NCI-H526 treated with DMSO at 0.1 percent for 48 hours (cell line): ENCODE measurements at places on chromosomes 1 and 21.

DNA sequence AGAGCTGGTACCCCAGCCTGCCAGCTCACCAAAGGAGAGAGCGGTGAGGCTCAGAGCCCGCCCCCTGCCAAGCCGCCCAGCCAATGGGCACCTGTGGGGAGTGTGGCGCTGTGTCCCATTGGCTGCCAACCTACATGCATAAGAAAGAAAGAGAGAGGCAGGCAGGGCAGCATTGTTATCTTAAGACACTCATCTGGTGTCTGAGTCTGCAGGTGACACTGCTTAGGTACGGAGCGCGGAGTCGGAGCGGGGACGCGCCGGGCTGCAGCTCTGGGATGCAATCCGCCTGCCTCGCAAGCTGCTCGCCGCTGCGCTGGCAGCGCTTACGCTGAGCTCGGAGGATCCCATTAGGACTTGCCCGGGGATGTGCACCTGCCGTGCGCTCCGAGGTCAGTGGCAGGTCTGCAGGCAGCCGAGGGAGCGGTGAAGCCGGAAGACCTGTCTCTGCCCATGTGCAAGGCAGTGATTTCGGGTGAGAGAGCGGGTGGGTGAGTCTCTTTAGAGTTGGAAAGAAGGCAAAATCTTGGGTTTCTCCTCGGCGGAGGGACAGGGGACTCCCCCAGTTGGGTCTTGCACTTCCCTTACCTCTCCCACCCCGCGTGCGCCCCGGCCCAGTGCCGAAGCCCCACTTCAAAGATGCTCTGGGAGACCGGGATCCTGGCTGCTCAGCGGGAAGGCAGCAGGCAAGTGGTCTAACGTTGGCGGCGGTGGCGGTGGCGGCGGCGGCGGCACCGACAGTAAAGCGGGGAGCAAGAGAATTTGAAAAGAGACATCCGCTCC is at the start of gene BRINP2:
BRINP2 (plus strand) TSS at position 203 of the 780 bp plus-strand sequence. CDS start 58,919 bp downstream, outside the sequence.
- DNase-seq = peak; percentile 98

DNA sequence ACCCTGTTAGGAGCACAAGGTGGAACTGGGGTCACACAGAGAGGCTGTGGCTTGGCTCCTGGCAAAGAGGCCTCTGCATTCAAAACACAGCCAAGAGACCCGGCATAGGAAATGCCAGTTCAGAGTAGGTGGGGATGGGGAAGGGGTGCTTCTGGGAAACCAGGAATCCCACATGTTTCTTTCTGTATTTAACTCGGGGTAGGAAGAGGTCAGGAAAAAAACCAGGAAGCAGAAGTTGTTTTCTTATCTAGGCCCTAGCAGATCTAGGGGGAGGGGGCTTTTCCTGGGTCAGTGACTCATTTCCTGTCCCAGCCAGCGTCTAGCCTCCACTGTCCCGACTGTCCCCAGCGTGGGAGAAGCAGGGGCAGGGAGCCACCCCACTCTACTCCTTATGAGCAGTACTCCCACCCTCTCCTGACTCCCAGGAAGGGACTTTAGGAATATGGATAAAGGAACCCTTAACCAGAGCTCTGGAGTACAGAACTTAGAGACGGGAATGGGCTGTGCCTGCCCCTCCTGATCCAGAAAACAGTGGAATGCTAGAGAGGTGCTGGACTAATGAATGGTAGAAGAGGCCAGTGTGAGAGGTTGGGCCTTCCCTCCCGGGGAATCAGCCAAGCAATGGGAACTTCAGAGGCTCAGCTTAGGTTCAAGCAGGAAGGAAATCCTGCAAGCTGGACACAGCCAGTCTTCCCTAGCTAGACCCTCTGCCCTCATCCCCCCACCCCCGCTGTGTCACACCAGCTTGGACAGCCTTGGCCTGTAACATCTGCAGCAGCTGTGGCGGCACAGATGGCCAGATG is 5.7 kb downstream of the FHL3 start:
- no peak for DNase-seq

- no peak for DNase-seq
Observed at GRCh38 chr1:66237722-66238479, 296.1 kb upstream of the SGIP1 start.

DNA sequence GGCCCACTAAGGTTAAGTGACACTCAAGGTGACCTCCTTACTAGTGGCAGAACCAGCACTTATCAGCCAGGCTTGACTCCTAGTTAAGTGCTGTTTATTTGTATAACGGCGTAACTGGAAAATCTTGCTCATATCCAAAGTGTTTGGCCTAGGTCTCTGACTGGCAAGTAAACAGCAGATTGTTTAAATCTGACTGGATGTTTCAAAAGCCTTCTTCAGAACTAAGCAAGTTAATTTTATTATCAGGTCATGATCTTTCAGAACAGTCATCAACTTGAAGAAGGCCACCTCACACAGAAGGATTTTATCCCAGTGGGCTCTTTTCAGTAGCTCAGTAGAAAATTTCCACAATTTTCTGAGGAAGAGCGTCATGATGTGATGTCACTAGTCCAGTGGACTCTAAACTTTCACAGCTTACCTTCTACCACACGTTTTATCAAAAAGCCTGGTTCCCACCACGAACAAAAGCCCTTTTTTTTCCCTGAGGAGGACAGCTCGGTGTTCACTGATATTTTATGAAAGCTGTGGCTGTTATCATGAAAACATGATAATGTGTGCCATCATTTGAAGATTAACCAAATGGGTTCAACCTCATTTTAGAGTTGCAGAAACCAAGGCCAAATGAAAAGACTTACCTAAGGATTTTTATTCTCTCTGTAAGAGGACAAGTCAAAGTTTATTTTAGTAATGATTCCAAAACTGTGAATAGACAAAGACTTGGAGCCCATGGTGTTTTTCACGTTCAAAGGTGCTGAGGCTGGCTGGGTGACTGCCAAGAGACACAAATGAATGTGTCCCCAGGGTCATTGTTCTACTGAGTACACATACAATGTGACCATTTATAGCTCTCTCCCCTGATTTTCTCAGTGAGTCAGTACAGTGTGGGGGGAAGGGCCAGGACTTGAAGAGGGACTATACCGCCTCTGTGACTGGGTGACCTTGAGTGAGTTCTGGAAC is 9.1 kb downstream of the SGIP1 start:
- DNase-seq = peak; percentile 67

DNA sequence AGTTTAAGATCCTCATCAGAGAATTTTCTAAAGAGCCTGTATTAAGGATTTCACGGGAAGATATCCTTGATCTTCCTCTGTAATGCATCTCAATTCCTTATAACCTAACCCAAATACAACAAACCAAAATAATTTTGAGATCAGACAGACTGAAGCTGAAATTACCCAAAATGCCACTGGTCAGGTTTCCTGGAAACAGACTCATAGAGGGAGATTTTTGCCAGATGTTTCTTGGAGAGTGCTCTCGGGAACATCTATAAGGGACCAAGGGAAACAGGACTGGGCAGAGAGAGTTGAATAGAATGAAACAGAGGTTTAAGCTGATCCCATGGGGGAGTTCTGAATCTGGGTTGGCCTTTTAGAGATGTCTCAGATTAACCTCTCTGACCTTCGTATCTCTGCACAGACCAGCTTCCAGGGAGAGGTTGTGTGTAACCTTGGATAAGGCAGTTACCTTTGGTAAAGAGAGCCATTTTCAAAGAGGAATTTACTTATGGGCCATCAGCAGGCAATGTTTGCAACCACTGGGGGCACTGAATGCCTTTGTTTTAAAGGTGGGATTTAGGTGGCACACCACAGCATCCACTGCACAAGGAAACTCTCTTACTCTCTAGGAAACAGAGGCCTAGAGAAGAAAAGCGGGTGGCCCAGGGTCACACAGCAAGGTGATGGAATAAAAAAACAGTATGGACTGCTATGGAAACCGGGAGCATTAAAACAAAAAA is 130.8 kb upstream of the SGIP1 start:
- no peak for DNase-seq

- no peak for DNase-seq
Observed at GRCh38 chr1:42979896-42980800, 21.5 kb upstream of the SLC2A1 start.

DNA sequence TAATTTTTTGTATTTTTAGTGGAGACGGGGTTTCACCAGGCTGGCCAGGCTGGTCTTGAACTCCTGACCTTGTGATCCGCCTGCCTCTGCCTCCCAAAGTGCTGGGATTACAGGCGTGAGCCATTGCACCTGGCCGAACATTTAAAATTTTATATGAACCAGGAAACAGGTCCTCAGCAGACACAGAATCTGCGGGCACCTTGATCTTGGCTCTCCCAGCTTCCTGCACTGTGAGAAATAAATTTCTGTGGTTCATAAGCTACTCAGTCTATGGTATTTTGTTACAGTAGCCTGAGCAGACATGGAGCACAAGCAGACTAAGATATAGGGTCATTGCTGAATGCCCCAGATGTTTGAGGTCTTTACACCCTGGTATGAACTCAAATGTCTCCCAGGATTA is 23.6 kb upstream of the CTH start:
- DNase-seq = no peak

DNA sequence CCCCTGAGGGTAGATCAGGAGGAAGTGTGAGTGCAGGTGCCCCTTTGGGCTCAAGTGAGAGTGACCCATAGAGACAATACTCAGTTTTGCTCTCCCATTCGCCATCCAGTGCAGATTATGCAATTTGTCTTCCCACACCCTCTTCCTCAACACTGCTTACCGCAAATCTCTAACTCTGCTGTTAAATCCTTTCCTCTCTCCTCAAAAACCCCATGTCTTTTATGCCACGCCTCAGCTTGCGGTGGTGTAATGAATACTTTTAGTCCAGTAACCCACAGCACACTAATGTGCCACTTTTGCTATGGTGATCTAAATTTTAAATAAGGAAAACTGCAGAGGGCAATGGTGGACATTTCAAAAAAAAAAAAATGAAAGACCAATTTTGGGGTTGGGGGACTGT is 57.7 kb downstream of the PRRX1 start:
- DNase-seq = no peak

DNA sequence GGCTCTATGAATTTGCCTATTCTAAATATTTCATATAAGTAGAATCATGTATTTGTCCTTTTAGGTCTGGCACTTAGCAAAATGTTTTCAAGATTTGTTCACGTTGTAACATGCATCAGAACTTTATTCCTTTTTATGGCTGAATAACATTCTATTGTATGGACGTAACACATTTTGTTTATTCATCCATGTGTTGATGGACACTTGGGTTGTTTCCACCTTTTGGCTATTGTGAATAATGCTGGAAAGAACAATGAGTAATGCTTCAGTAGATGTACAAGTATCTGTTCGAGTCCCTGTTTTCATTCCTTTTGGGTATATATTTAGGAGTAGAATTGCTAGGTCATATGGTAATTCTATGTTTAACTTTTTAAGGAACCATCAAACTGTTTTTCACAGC is 24.7 kb downstream of the SLC35A3 start:
- DNase-seq = no peak

- no peak for DNase-seq
Observed at GRCh38 chr1:71343686-71344416, 263.0 kb upstream of the ZRANB2 start.

- no peak for DNase-seq
Observed at GRCh38 chr1:77193951-77194350, 25.3 kb downstream of the PIGK start.

- DNase-seq = peak; percentile 36
Observed at GRCh38 chr1:203656796-203657747, 30.4 kb downstream of the ATP2B4 start.

DNA sequence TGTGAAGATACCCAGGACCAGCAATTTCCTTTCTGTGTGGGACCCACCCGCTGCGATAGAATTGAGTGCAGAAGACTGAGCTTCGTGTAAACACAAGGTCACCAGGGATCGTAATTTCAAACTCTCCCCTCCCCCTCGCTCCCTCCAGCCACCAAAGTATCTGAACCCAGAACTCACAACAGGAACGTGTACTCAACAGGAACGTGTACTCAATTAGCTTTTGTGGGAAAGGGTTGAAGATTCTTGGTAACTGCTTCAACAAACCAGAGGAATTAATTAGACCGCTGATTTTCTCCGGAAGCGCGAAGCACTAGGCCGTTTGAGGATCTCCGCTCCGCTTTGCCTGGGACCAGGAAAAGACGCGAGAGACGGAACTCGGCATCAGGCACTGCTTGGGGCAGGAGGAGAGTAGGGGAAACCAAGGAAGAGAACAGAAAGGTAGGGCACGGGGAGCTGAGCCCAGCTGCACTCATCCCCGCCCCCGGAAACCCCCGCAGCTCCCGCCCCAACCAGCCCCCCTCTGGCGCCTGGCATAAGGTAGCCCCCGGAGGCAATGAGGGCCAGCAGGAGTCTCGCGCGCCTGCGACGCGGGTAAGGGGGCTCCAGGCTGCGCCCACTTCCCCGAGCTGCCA is 453 bp downstream of the DRAM2 start:
- peak; percentile 83 for DNase-seq

- no peak for DNase-seq
Observed at GRCh38 chr1:80624682-80625081, 1176.1 kb upstream of the ADGRL2 start.
